G401 (cell line): ENCODE measurements at places on chromosomes 3 and 15.

DNA sequence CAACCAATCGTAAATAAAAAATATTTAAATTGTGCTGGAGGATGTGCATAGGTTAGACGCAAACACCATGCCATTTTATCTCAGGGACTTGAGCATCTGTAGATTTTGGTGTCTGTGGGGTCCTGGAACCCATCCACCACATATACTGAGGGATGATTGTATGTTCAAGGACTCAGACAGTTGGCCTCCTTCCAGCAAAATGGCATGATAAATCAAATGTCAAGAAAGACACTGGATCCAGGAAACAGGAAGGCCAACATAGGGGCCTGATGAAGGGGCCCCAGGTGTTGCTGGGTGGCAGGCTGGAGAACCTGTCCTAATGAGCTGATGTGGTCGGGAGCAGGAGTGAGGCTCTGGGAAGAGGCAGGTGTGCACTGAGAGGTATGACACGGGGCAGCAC, 289.5 kb downstream of the GABRG3 start:
- no peak for DNase-seq

GRCh38 chr3:78580681-78581080, 1187.1 kb downstream of the ROBO1 start:
- DNase-seq = no peak

DNA sequence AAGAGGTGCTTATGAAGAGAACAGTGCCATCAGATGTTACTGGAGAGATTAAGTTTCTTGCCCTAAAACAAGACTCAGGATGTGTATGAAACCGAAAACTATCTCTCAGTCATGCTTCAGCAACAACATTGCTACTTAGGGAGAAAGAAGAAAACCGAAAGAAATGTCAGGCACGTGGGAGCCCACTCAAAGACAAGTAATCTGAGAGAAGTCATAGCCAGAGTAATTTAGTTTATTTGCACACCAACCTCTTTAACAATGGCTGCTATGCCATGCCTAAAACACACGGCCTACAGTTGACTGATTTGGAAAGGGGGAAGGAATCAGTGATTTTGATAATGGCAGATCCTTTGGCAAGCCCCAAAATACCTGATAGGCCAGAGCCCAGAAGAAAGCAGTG, 162.9 kb downstream of the TIGIT start:
- no peak for DNase-seq

- no peak for DNase-seq
Observed at GRCh38 chr15:62879770-62880169, 162.8 kb upstream of the TPM1 start.

GRCh38 chr3:23747841-23748240, 57.9 kb upstream of the UBE2E1 start:
- no peak for DNase-seq
